ENCODE measurements at places on chromosomes 1 and 21. TPM values are rescaled to one million over a fixed set of nuclear protein-coding genes. Genes with fewer than 3 reads are reported as not detected.

Gene KRTAP10-10
- total RNA-seq: not detected

Gene STX12
- 83.8 TPM for total RNA-seq

Gene TFF2
- total RNA-seq: not detected

Gene CDK11B
- 32.0 TPM for total RNA-seq

Gene CD160
- not detected for total RNA-seq

Gene BGLAP
- 2.4 TPM for total RNA-seq

Gene PIGC
- 16.1 TPM for total RNA-seq

Gene HCRTR1
- 1.4 TPM for total RNA-seq

Gene TNFRSF18
- total RNA-seq: not detected

Gene NOS1AP
- total RNA-seq: 5.4 TPM

Gene CROCC
- total RNA-seq: 27.0 TPM

Gene SLC45A1
- 1.1 TPM for total RNA-seq

Gene THEM5
- not detected for total RNA-seq

Gene COL8A2
- total RNA-seq: 0.78 TPM

Gene SLC5A9
- total RNA-seq: not detected

Gene NKAIN1
- total RNA-seq: 0.40 TPM

Gene TMOD4
- total RNA-seq: 1.4 TPM

Gene ANKRD35
- total RNA-seq: 0.14 TPM

Gene TADA1
- total RNA-seq: 7.5 TPM

Gene FAM163A
- not detected for total RNA-seq

Gene PDC
- not detected for total RNA-seq

Gene SPATA6
- 4.9 TPM for total RNA-seq

Gene CNR2
- not detected for total RNA-seq

Gene ATG4C
- total RNA-seq: 9.5 TPM

Gene AUNIP
- total RNA-seq: 4.8 TPM

Gene SH2D5
- 2.4 TPM for total RNA-seq

Gene ECM1
- total RNA-seq: 7.2 TPM

Gene LEMD1
- total RNA-seq: not detected

Gene TLR5
- 0.16 TPM for total RNA-seq

Gene SHISAL2A
- total RNA-seq: not detected

Gene RAVER2
- total RNA-seq: 13.9 TPM

Gene B3GALT5
- total RNA-seq: not detected
